ENCODE measurements at places on chromosomes 3 and 15. TPM values are rescaled to one million over a fixed set of nuclear protein-coding genes. Genes with fewer than 3 reads are reported as not detected.

IMP3 gene
- total RNA-seq: 121 TPM

GOLGA8R gene
- 0.29 TPM for total RNA-seq

RAMAC gene
- total RNA-seq: 41.1 TPM

USP8 gene
- 48.9 TPM for total RNA-seq

TM4SF1 gene
- total RNA-seq: 2,747 TPM

GOLGA8J gene
- total RNA-seq: not detected

KLHDC8B gene
- total RNA-seq: 5.0 TPM

KLHL25 gene
- total RNA-seq: 7.1 TPM

ACVR2B gene
- total RNA-seq: 2.6 TPM

CLDN18 gene
- total RNA-seq: not detected

SH2D7 gene
- total RNA-seq: not detected

NBEAL2 gene
- 46.9 TPM for total RNA-seq
